ENCODE measurements at places on chromosomes 13 and 19.
A peak's percentile ranks its signal among the peaks of the same experiment; 100 is the strongest.

GRCh38 chr19:4326837-4327251, 11.8 kb downstream of the STAP2 start:
- peak; percentile 50 for DNase-seq

DNA sequence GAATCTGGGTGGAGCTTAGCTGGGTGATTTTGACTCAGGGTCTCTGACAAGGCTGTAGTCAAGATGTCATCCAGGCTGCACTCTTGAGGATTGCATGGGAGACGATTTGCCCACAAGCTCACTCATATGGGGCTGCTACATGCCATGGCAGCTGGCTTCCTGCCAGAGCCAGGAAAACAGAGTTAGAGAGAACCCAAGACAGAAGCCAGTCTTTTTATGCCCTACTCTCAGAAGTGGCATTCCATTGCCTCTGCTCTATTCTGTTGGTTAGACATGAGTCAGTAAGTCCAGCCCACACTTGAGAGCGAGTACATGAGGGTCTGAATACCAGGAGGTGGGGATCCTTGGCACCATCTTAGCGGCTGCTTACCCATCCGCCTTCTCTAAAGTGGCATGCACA, 9.5 kb downstream of the POLR1D start:
- DNase-seq: no peak

DNA sequence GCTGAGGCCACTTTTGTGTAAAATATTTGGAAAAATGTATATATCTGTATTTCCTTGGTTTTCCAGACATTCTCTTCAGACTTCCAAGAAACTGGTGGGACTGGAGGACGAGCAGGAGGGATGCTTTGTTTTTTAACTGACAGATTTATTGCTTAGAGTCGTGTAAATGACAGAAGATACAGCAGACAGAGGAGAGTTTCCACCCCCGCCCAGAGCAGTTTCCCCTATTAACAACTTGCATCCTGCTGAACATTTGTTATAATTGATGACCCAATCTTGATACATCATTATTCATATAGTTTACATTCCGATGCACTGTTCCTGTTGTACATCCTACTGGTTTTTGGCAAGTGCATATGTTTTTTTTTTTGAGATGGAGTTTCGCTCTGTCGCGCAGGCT, 7.1 kb upstream of the DOCK6 start:
- no peak for DNase-seq

- DNase-seq: no peak
These were observed 801 bp downstream of the QTRT1 start for GRCh38 chr19:10701955-10702525.

DNA sequence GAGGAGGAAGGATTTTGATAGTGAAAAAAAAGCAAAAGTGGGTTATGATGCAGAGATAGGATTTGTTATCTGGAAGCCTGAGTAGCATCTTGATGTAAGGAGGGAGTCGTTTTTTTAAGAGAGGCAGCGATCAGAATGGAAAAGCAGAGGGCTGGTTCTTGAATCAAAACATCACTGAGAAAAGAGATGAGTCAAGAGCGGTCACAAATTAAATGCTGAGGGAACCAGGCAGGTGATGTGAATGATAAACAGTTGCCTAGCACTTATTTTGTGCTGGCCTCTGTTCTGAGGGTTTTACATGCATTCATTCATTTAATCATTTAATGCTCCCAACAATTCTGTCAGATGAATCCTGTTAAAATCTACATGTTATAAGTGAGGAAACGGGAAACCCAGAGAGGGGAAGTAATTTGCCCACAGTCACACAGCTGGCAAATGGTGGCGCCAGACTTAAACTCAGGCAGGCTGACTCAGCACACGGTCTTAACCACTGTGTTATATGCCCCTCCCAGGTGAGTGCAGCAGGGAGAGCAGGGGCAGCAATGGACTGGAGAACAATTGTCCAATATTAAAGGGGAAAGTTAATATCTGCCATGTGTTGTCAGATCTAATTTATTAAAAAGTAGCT, 21.4 kb downstream of the SIGLECL1 start:
- DNase-seq: no peak

All from naive thymus-derived CD8-positive, alpha-beta T cell (primary cell).